ENCODE measurements at places on chromosomes 2 and 18.
A peak's percentile ranks its signal among the peaks of the same experiment; 100 is the strongest.

DNA sequence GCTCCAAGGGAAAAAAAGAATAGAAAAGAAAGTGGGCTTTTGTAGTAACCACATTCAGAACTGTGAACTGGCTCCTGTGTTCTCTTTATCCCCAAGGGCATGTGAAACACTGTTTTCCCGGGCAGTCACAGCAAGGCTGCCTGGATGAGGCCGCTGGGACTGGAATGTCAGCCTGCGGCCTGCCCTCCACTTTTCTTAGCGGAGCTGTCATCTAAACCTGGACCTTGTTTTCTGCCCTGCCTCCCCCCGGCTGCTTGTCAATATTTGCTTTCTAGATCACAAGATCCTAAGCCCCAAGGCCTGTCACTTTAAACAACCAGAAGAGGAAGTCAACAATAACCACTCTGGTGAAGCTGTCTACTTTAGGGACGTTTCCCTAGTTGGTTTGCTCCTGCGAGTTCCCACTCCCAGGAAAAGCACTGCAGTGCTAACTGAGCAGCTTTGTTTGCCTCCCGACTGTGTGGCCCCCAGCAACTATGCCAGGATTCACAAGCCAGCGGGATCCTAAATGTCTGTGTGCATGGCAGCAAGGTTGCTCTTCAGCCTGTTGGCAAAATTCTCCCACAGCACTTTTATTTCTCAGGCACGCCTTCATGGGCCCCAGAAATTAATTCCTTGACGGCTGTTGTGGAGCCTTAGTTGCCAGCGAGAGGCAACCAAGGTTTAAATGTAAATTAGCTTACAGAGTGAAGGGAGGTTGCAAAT is 30.6 kb downstream of the SOWAHC start:
- DNase-seq: no peak

- no peak for DNase-seq
Measured at GRCh38 chr2:73095910-73096309, 16.8 kb downstream of the RAB11FIP5 start.

GRCh38 chr2:226030788-226031646 is 631.5 kb downstream of the NYAP2 start:
- peak; percentile 9 for DNase-seq

DNA sequence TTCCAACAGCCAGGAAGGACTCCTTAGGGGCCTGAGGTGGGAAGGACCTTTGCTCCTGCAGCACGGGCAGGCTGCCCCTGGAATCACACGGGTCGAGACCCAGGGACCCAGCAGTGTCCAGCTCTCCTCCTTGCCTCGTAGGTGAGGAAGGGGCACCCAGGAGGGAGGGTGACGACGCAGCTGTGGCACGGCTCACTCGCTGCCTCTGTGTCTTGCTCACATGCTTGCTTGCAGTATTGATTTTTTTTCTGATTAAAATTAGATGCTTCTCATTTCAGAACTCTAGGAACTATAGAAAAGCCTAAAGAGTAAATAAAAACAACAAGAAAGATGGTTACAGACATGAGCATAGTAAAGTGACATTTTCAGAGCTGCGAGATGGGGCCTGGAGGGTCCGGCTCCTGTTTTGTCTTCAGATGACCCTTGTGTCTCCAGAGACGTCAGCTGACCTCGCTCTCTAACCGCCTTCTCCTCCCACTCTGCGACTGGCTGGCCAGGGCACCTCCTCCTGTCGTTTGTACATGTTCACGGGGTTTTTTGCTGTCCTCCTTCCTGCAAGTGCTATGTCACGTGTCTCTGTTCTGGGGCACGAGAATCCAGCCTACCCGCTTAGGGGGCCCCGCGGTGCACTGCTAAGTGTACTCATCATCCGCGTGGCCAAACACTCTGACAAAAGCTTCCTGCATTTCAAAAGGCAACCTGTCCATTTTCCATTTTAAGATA is 65.7 kb upstream of the ZNF236 start:
- no peak for DNase-seq

- DNase-seq: no peak
Measured at GRCh38 chr2:101613056-101613704, 84.3 kb upstream of the MAP4K4 start.

GRCh38 chr2:85996591-85996990 is 107.8 kb upstream of the ST3GAL5 start:
- DNase-seq: no peak

Measured in activated CD4-positive, alpha-beta T cell treated with anti-CD3 and anti-CD28 coated beads, Interleukin-10, Interleukin-2, amounts not matched to agents 100 ng/mL and 50 ng/mL, durations not matched to agents 16 hours and 8 hours (primary cell).